ENCODE measurements at places on chromosomes 5 and 9. TPM values are rescaled to one million over a fixed set of nuclear protein-coding genes. Genes with fewer than 3 reads are reported as not detected.

SLC34A3 gene
- 0.27 TPM for total RNA-seq

SLC6A7 gene
- total RNA-seq: not detected

ARL10 gene
- total RNA-seq: 29.5 TPM

COL15A1 gene
- total RNA-seq: not detected

MRRF gene
- 34.3 TPM for total RNA-seq

TTC23L gene
- total RNA-seq: 2.8 TPM

GARIN3 gene
- total RNA-seq: not detected

CARD9 gene
- 1.6 TPM for total RNA-seq

CDKN2B gene
- total RNA-seq: 1.2 TPM

SLC4A9 gene
- total RNA-seq: 0.58 TPM

REEP2 gene
- total RNA-seq: 20.0 TPM

ZNF454 gene
- total RNA-seq: 0.36 TPM

DNA sequence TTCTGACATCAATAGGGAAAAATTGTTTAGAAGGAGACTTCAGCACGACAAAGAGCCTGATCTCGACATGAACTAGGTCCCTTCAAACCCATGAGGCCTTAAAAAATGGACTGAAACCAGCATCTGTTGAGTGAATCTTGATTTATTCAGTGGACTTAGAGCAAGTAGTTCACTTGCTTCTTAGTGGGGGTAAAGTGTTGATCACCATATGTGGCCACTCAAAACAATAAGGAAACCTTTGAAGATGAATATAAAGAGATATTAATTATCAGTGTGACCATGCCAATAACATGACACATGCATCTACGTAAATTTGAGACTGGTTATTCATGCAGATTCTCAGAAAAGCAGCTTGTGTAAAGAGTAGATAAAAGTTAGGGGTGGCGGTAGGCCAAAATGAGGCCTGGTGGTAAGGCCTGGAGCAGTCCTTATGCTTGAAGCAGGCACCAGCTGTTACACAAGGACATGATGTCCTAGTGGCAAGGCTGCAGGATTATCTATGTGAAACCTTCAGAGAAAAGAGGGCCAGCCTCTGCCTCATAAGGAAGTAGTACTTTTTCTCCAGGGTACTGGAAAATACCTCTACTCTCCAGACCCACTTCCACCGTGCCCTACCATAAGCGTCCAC lies 61.3 kb downstream of the S1PR3 start:
- no peak for DNase-seq

- no peak for DNase-seq
Observed at GRCh38 chr5:109920736-109921135, 231.0 kb downstream of the MAN2A1 start.

DNA sequence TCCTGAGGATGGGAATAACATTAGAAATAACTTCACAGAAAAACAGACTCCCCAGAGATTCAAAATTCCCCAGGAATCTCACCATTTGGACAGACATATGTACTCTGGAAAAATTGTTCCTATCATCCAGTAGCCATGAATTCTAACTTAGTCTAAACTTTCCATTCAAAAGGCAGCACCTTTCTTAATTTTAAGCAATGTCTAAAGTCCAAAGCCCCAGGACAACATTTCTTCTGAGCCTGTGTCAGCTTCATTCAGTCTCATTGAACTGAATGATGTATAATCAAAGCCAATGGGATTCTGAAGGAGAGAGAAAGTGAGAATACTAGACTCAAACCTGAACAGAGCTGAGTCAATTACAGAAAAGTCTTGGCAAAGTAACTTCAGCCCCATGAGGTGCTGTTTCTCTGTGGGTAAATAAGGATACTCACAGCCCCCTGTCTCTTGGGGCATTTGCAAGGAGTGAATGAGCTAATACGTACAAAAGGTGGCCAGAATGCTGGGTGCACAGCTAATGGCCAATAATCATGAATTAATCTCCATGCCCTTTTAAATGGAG lies 140.6 kb downstream of the SEMA5A start:
- no peak for DNase-seq

DNA sequence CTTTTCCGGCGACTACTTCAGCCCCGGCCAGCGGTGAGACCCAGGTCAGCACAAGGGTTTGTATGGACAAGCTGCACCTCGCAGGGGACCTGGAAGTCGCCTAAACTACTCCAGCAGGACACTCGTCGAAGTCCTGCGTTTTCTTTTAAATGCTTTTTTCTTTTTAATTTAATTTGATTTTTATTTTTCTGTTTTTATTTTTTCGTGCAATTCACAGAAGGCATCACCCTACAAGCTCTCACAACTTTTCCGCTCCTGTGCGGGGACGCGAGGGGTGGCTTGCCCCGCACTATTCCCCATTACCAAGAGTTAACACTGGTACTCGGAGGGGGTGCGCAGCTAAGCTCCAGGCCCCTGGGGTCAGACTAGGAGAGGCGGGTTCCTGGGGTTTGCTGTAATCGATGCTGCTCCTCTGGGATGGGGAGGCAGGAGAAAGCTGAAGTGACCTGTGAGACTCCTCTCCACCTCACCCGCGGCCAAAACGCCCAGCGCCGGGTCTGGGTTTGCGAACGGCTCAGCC lies 1.3 kb downstream of the EDIL3 start:
- no peak for DNase-seq

DNA sequence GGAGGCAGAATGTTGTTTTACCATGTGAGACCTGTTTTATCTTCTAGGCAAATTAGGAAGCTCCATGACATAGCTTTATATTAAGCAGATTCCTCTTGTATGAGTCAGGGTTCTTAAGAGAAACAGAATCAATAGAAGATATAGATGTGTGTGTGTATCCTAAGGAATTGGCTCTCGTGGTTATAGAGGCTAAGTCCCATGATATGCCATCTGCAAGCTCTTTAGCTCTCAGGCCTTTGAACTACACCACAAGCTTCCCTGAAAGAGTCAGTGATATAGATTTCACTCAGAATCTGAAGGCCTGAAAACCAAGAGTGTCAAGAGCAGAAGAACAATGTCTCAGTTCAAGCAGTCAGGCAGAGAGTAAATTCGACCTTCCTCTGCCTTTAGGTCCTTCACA lies 365.8 kb upstream of the ZNF608 start:
- DNase-seq: no peak

DNA sequence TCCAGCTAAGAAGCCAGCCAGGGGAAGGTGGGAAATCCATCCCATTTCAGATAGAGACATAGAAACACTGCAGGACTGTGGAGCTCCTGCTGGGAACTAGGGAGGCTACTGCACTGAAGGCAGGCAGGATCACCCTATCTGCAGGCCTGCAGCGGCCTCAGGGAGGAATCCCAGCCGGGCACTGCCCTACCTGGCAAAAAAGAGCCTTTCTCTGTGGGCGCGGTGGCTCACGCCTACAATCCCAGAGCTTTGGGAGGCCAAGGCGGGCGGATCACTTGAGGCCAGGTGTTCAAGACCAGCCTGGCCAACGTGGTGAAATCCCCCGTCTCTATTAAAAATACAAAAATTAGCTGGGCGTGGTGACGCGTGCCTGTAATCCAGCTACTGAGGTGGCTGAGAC lies 71.4 kb upstream of the PHYKPL start:
- DNase-seq: no peak

DNA sequence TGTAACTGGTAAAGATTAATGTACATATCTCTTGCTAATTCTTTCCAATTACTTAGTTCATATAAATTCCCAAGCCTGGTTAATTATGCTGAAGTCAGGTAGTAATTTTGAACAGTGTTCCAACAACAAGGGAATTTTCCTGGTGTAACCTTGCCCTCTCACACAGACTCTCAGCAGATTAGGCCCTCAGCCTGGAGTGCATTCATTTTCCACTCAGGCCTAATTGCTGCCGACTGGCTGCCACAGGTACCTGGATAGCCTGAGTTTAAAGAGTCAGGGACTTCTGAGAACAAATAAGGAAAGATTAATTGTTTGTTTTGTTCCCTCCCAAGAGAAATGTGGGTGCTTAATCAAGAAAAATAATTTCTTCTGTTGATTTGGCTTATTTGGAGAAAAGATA lies 71.4 kb downstream of the PPIC start:
- no peak for DNase-seq

DNA sequence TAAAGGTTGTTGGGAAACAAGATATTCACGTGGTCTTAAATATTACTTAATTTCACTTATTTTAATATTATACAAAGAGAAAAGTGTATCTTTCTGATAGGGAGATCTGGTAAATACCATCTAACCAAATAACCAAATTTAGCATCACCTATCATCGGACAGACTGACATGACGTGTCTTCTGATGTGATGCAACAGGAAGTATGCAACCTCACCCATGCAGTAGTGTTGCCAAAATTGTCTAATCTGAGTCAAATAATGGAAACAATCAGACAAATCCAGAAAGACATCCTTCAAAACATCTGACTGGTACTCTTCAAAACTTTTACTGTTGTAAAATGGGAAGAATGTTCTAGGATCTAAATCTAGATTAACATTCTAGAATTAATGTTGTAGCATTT lies 148.0 kb downstream of the FGF1 start:
- DNase-seq: no peak

- no peak for DNase-seq
Observed at GRCh38 chr5:71877511-71877910, 158.4 kb downstream of the CARTPT start.

DNA sequence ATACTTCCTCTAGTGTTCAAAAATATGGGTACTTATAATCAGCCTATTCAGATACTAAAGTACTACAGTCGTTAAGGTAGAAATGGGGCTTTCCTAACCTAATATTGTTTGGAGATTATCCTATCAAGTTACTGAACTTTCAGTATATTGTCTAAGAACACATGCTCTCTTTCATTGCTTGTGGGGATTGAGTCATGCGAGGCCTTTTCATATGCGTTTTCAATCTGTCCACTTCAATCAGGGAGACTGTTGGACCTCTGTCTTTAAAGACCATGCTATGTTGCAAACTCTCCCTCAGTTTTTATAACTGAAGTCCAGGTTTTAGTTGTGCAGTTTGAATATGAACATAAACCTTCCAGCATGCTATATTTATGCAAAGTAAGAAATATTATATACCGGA lies 15.0 kb downstream of the PRR16 start:
- DNase-seq: no peak

GRCh38 chr9:126376311-126377175 lies 49.9 kb downstream of the MVB12B start:
- DNase-seq: peak; percentile 29

DNA sequence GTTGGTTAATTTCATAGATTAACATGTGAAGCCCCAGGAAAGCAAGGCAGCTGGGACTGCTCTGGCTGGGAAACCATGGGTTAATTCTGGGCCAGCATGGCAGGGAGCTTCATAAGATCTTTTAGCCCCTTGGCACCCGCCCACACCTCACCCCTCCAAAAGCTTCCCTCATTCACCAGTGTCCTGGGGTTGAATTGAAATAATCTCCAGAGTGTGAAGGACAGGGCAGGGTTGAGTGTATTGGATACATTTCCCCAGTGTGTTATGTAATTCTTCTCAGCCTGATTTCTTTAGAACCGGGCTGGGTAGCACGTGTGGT lies 19.4 kb downstream of the WNT8A start:
- DNase-seq: no peak

- no peak for DNase-seq
Observed at GRCh38 chr5:168407211-168407610, 79.1 kb upstream of the RARS1 start.

- no peak for DNase-seq
Observed at GRCh38 chr5:78797936-78798672, 149.5 kb upstream of the LHFPL2 start.

DNA sequence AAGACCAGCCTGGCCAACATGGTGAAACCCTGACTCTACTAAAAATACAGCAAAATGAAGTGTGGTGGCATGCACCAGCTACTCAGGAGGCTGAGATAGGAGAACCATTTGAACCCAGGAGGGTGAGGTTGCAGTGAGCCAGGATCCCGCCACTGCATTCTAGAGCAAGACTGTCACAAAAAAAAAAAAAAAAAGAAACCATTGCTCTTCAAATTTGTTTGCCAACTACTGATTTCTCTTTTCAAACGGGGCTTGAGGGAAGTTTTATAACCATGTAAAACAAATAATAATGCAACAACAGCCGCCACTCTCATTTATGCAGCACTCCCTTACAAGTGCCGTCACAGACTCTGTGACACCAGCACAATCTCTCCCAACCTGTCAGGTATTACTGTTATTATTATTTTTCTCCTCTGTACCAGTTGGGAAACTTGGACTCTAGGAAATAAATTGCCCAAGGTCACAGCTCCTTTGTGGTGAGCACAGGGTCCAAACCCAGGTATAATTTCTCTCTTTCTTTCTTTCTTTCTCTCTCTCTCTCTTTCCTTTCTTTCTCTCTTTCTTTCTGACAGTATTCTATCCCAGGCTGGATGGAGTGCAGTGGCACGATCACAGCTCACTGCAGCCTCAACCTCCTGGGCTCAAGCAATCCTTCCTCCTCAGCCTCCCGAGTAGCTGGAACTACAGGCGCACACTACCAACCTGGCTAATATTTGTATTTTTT lies 25.4 kb downstream of the SERINC5 start:
- no peak for DNase-seq

- DNase-seq: no peak
Observed at GRCh38 chr9:114028646-114029045, 49.5 kb downstream of the AMBP start.

GRCh38 chr9:94054716-94055115 lies 29.5 kb upstream of the PTPDC1 start:
- DNase-seq: no peak

- DNase-seq: no peak
Observed at GRCh38 chr9:72471096-72471495, 50.3 kb upstream of the TMC1 start.

GRCh38 chr9:6488395-6488794 lies 75.4 kb downstream of the UHRF2 start:
- DNase-seq: no peak

DNA sequence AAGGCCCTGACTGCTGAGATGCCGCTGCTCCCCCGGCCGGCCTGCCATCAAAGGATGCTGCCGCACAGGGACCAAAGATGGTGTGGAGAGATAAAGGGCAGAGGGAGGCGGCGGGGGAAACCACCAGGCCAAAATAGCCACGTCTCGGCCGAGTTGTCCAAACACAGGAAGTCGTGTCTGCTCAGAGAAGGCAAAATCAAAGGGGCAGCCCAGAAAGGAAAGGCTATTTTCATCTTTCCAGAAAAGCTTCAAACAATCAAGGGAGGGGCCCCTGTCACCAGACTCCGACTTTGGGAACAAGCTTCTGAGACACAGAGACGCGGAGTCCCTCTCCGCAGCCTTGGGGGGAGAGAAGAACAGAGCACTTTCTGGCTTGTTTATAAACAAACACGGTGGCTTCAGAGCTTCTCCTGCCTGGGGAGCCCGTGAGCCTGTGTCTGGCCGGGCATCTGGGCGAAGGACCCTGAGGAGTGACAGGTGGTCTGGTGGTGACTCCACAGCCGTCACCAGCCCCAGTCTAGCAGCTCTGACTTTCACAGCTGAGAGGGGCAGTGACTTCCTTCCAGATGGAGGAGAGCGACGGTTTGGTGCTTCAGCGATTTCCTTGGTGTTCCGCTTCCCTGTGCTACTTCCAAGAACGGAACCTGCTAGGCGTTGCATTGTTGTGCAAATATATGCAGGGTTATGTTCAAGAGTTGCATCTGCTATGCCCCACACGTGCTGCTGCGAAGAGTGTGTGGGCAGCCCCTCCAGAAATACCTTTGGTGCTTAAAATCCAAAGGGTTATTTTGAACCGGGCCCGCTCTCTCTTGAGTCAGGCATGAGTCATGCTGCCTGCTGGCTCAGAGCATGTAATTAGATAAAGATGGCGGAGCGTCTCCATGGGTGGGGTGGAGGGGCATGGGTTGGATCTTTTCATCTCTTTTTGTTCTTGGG lies 24.0 kb downstream of the ADAMTSL2 start:
- DNase-seq: no peak

- DNase-seq: no peak
Observed at GRCh38 chr5:41559184-41559583, 48.8 kb upstream of the PLCXD3 start.

- no peak for DNase-seq
Observed at GRCh38 chr5:167105941-167106340, 1185.5 kb upstream of the WWC1 start.

All from progenitor cell of endocrine pancreas (in vitro differentiated cells).